ENCODE measurements at places on chromosomes 3 and 15.

DNA sequence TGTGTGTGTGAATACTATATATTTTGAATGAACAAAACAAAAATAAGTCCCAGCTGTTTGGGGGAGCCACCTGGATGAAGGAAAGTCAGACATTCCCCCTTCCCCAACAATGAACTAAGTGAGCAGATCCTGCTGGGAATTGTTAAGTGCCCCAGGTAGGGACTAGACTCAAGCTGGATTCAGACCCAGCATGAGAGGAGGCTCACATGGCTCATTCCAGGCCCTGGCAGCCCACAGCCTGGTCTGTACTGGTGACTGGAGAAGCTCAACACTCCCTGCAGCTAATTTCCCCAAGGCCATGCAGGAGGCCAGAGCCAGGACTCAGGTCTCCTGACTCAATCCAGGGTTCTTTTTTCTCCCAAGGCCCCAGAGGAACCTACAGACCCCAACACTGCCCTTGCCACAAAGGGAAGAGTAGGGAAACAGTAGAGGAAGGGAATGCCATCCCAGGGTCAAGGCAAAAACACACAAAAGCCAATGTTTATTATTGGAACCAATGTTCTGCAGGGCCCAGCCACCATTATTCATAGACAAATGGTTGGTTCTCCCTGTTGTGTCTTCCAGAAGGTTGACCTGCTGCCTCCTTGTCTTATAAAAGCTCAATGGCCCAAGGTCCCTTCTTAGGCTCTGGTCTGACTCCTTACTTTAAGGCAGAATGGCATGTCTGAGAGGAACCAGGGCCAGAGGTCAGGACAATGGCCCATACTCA is 9.5 kb downstream of the IGDCC4 start:
- no peak for DNase-seq
- peaks cover 52% of the 10 kb centered on the region for H3K27me3 ChIP-seq
- no peaks in the 10 kb centered on the region for H3K36me3 ChIP-seq
- peaks cover 6% of the 10 kb centered on the region for H3K4me1 ChIP-seq

DNA sequence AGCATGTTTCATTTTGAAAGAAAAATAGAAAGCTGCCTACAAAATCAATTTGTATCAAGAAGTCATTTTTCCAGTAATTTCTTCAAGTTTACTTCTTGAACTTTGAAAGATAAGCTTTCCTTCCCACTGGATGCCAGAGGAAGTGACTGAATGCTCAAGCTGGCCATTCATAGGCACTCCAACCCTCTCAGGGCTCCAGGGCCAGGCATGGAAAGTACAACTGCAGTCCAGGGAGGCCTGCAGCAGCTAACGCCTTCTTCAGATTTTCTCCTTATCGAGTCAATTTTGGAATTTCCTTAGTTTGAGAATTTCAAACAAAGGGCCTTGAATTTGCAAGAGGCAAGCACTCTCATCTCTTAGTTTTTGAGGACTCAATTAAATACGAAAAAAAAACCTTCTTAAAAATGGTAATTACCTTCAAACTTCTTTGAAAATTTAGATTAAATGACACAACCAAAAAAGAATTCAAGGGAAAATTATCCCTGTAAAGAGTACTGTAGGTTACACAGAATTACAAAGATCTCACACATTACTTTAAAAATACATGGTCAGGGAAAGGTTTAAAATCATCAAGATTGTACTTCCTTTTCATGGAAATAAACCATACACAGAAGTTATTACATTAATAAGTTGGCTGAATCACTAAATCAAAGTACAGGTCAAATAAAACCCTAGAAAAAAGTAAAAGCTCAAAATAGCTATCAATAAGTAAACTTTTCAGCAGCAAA is 2.5 kb downstream of the UBP1 start:
- DNase-seq, result no peak
- H3K27me3 ChIP-seq, result no peaks in the 10 kb centered on the region

GRCh38 chr15:85646538-85647091 is 148.1 kb downstream of the KLHL25 start:
- no peak overlapping the region for H3K4me3 ChIP-seq
- H3K4me1 ChIP-seq, result peaks cover 2% of the 10 kb centered on the region
- no peaks in the 10 kb centered on the region for H3K36me3 ChIP-seq
- no peaks in the 10 kb centered on the region for H3K27me3 ChIP-seq

DNA sequence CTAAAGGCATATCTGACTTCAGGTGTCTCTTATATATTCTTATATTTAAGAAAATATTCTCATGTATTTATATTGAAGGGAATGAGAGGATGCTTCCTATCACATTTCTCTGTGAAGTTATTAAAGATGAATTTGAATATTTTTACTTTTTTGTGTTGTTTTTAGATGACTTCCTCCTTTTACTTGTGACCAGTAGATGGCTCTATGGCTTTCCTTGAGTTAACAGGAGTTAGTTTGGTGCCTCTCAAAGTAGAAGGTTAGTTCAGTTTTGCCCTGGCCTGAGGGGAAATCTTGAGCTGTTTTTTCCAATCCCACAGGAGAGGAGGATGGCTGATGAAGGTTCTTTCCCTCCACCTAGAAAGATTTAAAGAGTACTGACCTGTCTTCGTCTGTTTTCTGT is 80.7 kb downstream of the SQOR start:
- H3K4me3 ChIP-seq, result no peak overlapping the region
- H3K4me1 ChIP-seq, result no peaks in the 10 kb centered on the region
- H3K36me3 ChIP-seq, result no peaks in the 10 kb centered on the region
- DNase-seq, result no peak

DNA sequence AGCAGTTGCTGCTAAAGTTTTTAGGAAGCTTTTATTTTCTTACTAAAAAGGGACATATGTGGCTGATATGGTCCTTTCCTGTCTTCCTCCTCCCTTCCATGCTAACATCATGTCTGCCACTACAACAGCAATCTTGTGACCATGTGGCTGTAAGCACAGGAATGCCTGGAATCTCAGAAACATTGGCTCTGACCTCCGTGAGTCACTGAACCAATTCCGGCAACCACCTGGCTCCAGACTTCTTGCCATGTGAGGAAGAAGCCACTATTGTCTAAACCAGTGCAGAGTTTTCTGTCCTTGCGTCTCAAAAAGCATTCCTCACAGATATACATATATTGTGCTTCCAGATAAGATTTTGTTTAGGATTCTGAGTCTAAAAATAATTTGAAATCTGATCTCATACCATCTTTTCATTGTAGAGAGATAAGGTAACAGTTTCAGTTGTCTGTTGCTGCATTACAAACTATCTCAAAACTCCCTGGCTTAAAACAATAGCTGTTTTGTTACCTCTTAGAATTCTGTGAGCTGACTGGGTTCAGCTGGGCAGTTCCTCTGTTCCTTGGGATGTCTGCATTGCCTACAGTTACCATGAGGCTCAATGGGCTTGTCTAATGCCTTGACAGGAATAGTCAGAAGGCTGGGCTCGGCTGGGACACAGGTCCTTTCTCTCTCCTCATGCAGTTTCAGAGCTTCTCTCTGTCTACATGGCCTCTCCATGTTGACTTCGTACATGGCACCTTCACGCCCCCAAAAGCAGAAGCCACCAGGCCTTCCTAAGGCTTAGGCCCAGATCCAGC is 77.3 kb upstream of the MAGI1 start:
- no peak for DNase-seq
- H3K27ac ChIP-seq, result no peak overlapping the region
- no peaks in the 10 kb centered on the region for H3K27me3 ChIP-seq
- H3K4me3 ChIP-seq, result no peak overlapping the region

DNA sequence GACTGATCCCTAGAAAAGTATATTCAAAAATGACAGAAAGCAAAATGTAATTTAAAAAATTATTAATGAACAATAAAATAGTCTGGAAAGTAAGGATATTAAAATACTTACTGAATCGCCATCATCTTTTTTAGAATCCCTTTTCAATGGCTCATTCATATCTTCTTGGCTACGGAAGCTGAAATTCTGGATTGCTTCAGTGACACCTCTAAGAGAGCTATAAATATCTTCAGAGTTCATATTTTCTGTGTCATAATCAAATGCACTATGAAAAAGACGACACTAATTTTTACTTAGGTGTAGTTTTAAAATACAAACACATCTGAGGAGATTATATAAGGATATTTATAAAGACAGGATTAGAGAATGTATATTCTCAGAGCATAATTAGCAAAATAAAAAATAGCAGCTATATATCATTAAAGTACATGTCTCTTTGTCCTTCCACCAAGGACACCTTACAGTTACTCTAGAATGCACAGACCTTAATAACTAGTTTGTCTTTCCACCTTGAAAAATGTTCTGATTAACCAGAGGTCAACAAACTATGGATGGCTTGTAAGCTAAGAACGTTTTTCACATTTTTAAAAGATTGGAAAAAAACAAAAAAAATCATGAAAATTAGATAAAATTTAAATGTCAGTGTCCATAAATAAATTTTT is 98.6 kb upstream of the UBP1 start:
- no peak overlapping the region for H3K4me3 ChIP-seq
- no peaks in the 10 kb centered on the region for H3K27me3 ChIP-seq
- H3K27ac ChIP-seq, result no peak overlapping the region
- H3K36me3 ChIP-seq, result peaks cover 45% of the 10 kb centered on the region
- H3K4me1 ChIP-seq, result no peaks in the 10 kb centered on the region

DNA sequence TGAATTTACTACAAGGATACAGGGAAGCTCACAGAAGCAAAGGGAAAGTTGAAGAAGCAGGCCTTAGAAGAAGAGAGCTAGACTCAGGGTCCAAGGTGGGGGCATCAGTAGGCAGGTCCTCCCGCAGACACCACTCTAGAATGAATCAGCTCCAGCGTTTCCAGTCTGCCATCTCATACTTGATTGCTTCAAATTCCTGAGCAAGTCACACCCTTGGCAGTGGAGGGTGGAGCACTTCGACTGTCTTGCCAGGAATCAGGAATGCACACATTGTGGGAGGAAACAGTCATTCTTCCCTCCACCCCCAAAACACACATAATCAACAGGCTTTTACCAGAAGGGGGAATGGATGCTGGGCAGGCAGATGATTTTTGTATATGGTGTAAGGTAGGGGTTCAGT is 78.5 kb downstream of the CHCHD6 start:
- no peaks in the 10 kb centered on the region for H3K36me3 ChIP-seq
- H3K27me3 ChIP-seq, result no peaks in the 10 kb centered on the region
- peaks cover 8% of the 10 kb centered on the region for H3K4me1 ChIP-seq
- H3K4me3 ChIP-seq, result no peak overlapping the region

DNA sequence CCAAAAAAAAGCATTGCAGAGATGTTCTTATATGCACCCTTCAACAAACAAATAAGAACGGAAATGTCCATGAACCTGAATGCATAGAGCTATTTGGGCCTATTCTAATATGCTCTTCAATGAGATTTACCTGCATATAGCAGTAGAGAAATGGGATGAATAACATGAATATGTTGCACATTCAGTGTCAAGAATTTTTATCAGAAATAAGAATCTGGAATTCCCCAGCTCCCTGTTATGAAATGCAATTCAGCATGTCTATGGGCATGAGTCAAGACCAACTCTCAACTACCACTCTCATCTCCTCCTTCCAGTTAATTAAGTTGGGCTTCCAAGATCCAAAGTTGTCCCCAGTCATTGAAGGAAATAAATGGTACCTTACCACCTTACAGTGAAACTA is 133.7 kb upstream of the ALCAM start:
- H3K36me3 ChIP-seq, result no peaks in the 10 kb centered on the region
- no peak overlapping the region for H3K4me3 ChIP-seq
- no peaks in the 10 kb centered on the region for H3K27me3 ChIP-seq

DNA sequence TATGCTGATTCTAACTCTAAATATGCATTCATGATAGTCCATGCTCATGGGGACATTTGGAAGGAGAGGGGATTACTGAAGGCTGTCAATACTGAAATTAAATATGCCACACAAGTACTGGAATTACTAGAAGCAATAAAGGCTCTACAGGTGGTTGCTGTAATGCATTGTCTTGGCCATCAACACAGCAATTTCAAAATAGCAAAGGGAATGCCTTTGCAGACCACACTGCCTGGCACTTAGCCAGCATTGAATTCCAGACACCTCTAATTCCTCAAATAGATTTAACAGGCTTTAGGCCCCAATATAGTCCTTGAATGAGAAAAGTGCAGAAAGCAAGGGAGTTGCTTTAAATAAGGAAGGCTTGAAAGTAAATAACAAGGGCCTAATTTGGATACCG is 115.8 kb upstream of the PLCL2 start:
- no peaks in the 10 kb centered on the region for H3K4me1 ChIP-seq
- H3K36me3 ChIP-seq, result no peaks in the 10 kb centered on the region
- no peak overlapping the region for H3K27ac ChIP-seq
- no peak overlapping the region for H3K4me3 ChIP-seq
- H3K27me3 ChIP-seq, result no peaks in the 10 kb centered on the region
- DNase-seq, result no peak

DNA sequence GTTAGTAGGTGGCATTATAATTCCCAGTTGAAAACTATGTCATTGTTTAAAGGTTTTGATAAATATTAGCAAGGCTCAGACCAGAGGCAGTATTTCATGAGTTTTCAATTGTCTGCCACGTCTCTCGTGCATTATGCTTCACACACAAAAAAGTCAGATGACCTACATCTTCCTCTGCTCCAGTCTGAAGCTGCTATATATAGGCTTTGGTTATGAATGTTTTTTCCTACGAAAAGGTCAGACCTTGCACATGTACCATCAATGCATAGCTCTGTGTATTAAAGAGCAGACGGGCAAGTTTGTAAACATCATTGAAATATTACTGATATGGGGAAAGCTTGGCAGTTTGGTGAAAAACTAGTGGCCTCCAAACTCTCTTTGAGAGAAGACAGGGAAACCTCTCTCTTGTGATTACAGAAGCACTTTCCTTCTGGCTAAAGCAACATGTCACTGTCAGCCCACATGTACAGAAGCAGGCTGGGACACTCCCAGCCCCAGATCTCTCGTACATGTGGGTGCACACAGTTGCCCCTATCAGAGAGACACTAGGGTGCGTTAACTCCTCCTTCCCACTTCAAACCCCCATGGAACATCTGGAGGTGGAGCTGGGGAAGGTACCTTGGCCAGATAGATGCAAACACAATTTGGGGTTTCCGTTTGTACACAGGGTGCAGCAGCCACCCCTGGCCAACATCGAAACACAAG is 184.0 kb upstream of the BCL6 start:
- H3K36me3 ChIP-seq, result no peaks in the 10 kb centered on the region
- H3K27ac ChIP-seq, result no peak overlapping the region
- no peak overlapping the region for H3K4me3 ChIP-seq
- H3K4me1 ChIP-seq, result no peaks in the 10 kb centered on the region

DNA sequence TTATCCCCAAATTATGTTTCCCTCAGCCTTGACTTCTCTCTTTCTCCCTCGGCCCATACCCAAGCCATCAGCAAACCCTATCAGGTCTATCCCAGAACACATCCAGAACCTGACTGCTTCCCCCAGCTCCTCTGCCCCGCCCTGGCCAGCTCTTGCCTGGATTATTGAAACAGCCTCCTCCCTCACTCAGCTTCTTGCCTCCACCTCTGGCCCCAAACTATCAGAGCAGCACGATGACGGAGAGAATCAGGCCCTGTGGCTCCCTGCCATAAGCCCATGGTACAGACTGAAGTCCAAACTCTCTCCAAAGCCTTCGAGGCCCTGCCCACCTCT is 105.3 kb upstream of the LINGO1 start:
- H3K4me1 ChIP-seq, result no peaks in the 10 kb centered on the region
- H3K27me3 ChIP-seq, result no peaks in the 10 kb centered on the region
- H3K27ac ChIP-seq, result no peak overlapping the region
- no peak for DNase-seq
- H3K4me3 ChIP-seq, result no peak overlapping the region
